Camera-type eye (tissue), 1 donor: ENCODE measurements at places on chromosomes 3 and 15. TPM values are rescaled to one million over a fixed set of nuclear protein-coding genes. Genes with fewer than 3 reads are reported as not detected.

Gene FOXB1
- total RNA-seq = not detected

Gene GRAMD1C
- total RNA-seq = 37.1 TPM

Gene ISLR2
- 50.0 TPM for total RNA-seq

Gene GUCA1C
- 14.0 TPM for total RNA-seq

Gene CKMT1B
- total RNA-seq = 6.7 TPM

Gene TMCO5A
- total RNA-seq = not detected

Gene TYRO3
- 11.6 TPM for total RNA-seq

Gene SQOR
- total RNA-seq = 40.2 TPM

Gene ANKRD34C
- total RNA-seq = 0.22 TPM
